Transverse colon (tissue), 4 donors: ENCODE measurements at places on chromosomes 16 and 17. TPM values are rescaled to one million over a fixed set of nuclear protein-coding genes. Genes with fewer than 3 reads are reported as not detected.
A peak's percentile ranks its signal among the peaks of the same experiment; 100 is the strongest.

- no peak for DNase-seq
These were observed 22.8 kb downstream of the CACNA1H start for GRCh38 chr16:1175566-1176279.

DNA sequence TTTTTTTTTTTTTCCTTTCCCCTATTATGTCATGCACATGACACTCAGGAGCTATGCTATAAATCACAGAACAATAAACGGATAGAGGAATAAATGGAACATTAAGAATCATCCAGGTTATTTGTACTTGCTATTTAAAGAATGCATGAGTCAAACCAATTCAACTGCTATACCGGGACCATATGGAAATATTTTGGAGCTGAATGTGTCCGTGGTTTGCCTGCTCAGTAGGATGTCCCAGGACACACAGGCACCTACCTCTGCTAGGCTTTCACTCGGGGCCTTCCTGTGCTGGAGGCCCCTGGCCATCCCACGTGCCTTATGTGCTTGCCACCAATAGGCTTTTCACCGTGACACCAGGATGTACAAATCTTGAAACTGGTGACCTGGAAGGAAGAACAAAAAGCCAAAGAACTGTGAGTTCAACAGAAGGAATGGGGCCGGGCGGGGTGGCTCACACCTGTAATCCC lies 15.3 kb upstream of the SEC14L1 start:
- no peak for DNase-seq

The FHOD1 gene
- total RNA-seq: 33.8 TPM

DNA sequence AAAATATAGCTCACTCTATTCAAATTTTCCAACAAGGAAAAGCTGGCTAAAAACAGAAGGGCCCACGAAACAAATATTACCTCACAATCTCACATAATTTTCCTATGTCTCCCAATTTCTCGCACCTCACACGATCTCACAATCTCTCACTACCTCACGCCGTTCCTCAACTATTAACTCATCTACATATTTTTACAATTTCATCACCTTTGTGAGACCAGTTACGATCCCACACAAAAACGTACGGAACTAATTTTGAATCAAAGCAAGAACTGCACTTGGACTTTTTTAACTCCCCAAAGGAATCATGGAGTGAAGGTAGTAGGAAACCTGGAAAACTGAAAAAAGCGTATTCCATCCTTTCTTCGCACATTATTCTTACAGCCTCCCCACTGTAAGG lies 1.1 kb downstream of the CBX1 start:
- no peak for DNase-seq

The TCAP gene
- total RNA-seq: 0.64 TPM

GRCh38 chr16:66207883-66208265 lies 158.6 kb upstream of the CDH5 start:
- DNase-seq: no peak

DNA sequence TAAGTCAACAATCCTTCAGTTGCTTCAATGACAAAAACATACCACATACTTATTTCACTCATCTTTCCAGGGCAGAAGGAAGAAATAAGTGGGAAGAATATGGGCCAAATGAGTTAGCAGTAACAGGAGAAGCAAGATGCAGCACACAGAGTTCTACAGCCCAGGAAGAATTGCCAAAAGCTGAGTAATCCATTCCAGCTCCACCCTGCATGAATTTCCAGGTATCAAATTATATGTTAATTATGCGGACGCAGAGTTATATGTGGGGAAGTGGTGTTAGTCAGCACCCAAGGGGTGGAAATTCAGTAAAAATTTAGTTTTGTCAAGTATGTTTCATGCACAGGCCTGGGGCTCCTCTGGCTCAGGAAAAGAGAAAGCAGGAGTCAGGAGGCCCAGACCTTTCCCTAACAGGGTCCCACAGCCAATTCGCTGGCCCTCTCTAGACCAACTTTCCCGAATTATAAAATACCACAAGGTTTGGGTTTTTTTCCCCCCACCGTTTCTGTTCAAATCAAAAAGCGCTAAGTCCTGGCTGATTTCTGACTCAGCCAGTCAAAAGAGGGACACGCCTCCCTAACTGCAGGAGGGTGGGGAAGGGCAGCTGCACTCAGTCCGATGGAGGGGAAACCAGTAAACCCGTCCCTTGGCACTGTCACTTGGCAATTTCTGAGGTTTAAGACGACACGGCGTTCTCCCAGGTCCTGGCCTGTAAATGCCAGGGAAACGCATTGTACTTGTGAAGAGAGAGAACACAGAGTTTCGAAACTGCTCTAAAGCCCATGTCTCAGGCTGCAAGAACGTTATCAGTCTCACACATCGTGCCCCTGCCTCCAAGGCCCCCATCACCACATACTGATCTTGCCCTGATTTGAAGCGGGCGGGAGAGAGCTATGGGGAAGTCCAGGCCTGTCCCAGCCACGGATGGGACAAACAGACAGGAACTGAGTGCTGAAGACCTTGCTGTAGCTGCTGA lies 58.1 kb downstream of the ZFHX3 start:
- peak; percentile 68 for DNase-seq

GRCh38 chr16:47316442-47317015 lies 144.3 kb downstream of the ITFG1 start:
- no peak for DNase-seq

- no peak for DNase-seq
These were observed 449.8 kb downstream of the KCNJ18 start for GRCh38 chr17:22142091-22142490.

The CTRB1 gene
- not detected for total RNA-seq

The SMPD3 gene
- 51.1 TPM for total RNA-seq

DNA sequence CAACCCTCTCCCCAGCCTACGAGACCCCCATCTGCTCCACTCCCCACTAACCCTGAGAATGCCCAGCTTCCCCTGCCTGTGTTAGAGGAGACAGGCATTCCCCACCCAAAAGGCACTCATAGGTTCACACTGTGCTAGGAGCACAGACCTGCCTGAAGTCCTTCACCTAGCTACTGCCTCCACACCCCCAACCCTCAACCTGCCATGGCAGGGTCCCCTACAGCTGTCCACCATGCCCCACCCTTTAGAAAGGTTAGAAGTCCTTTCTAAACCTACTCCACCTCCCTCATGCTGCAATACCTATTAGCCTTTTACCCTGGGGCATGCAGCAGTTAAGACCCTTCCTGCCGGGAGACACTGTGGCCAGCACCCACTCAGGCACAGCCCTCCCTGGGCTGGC lies 9.1 kb downstream of the SRCIN1 start:
- DNase-seq: no peak

The SULT1A2 gene
- total RNA-seq: 51.1 TPM

The HCRT gene
- total RNA-seq: not detected

The ULK2 gene
- total RNA-seq: 28.5 TPM

The HASPIN gene
- total RNA-seq: 2.4 TPM

GRCh38 chr16:46924402-46924801 lies 40.2 kb downstream of the GPT2 start:
- no peak for DNase-seq

DNA sequence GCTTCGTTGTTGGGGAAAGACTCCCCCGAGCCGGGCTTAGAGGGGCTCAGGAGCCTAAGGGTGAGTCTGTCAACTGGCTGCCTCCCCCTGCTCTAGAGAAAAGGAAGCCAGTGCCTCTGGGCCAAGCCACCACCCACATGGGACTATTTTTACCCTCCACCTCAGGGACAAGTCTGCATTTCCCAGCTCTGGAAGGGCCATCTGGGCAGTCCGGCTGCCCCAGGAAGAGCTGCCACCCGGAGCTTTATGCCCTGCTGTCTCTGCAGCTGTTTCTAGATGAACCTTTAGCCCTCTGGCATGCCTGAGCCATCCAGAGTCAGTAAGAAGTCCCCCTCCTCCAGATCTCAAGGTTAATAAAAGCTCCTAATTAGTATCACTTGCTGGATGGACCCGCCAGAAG lies 5.3 kb upstream of the RPRML start:
- peak; percentile 20 for DNase-seq

DNA sequence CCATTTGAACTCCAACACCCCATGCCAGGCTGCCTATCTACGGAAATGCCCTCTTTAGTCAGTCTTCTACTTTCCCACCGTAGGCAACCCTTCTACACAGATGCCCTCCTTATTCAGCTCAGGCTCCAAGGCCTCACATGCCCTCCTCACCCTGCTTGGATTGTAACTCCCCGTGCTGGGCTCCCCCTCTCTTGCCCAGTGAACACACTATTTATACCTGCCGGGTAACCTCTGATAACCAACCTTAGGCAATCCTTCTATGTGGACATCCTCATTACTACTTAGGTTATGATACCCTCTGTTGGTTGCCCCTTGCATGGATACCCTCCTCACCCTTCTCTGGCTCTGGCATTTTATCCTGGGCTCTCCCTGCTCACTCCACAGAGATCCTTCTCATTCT lies 50.3 kb downstream of the NFAT5 start:
- no peak for DNase-seq

The GUCY2D gene
- not detected for total RNA-seq

- no peak for DNase-seq
These were observed 10.9 kb upstream of the COPRS start for GRCh38 chr17:31869797-31870568.

The KRT20 gene
- 743 TPM for total RNA-seq

DNA sequence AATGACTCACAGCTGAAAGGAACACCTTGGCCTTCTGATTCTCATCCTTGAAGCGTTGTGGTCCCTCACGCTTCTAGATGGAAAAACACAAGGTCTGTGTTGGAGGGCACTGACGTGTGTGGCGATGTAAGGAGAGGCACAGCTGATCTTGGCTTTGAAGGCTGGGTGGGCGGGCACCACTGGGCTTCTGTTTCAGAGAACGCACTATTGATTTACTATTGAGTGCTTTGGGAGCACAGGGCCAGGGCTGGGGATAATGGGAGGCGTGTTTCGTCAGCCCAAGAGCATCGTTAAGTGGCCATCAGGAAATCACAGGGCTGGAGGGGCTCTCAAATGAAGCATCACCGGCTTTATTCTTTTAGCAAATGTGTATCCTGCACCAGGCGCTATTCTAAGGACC lies 70.7 kb downstream of the CMIP start:
- no peak for DNase-seq

The RDM1 gene
- not detected for total RNA-seq

The NUPR1 gene
- 26.8 TPM for total RNA-seq

The SIRT7 gene
- 246 TPM for total RNA-seq

The ABR gene
- 301 TPM for total RNA-seq

DNA sequence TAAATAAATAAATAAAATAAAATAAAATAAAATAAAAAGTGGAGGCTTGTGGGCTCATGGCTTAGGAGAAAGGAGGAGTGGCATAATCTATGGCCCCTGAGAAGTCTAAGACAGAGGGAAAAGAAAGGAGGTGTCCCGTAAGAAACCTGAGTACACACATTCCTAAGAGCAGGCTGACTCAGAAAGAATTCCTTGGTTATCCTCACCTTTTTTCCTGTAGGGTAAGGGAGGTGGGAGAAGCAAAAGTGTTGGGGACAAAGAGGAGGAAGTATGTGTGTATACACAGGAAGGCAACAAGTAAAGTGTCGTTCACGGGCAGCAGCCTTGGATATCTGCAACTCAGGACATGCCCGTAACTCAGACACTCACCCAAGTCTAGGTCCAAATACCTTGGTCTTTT lies 29.3 kb downstream of the MARF1 start:
- DNase-seq: no peak

GRCh38 chr17:83069931-83070742 lies 9.3 kb upstream of the METRNL start:
- no peak for DNase-seq

GRCh38 chr17:2202302-2202995 lies 101.1 kb downstream of the SMG6 start:
- DNase-seq: no peak

The CACNA1G gene
- not detected for total RNA-seq

The APOBR gene
- total RNA-seq: 61.3 TPM

DNA sequence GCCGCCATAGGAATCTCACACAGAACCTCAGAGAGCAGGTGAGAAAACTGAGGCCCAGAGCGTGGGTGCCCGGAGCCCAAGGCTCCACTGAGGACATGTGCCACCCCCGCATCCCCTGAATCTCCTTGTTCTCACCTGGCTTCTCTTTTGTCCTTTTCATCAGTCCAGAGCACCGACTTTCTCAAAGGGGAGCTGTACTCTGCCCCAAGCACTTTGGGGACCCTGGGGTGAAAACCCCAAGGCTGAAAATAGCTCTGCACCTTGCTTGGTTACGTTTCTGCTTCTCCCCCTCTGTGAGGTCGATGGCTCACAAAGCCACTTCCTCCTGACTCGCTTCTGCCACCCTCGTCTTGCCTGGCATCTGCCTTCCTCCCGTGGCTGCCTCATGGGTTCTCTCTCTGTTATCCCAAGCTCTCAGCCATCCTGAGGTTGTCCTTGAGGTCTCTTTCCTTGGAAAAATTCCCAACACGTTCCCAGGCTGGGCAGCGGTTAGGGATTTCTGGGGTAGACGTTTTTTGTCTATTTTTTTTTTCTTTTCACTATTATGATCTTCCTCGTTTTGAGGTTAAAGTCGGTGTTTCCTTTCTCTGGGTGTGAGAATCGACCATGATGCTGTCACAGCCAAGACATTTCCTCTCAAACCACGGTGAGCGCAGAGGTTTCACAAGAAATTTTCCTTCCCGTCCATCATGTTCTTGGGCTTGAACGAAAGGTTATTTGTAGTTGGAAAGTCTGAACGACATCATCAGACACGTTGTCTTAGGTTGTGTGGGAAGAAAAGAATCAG lies 37.2 kb downstream of the IRF8 start:
- peak; percentile 46 for DNase-seq

The GALR2 gene
- 1.9 TPM for total RNA-seq

GRCh38 chr16:11273721-11274324 lies 394 bp upstream of the PRM3 start:
- DNase-seq: no peak

The PRR29 gene
- not detected for total RNA-seq

- DNase-seq: no peak
These were observed 23.2 kb downstream of the ZNF213 start for GRCh38 chr16:3158026-3158509.

DNA sequence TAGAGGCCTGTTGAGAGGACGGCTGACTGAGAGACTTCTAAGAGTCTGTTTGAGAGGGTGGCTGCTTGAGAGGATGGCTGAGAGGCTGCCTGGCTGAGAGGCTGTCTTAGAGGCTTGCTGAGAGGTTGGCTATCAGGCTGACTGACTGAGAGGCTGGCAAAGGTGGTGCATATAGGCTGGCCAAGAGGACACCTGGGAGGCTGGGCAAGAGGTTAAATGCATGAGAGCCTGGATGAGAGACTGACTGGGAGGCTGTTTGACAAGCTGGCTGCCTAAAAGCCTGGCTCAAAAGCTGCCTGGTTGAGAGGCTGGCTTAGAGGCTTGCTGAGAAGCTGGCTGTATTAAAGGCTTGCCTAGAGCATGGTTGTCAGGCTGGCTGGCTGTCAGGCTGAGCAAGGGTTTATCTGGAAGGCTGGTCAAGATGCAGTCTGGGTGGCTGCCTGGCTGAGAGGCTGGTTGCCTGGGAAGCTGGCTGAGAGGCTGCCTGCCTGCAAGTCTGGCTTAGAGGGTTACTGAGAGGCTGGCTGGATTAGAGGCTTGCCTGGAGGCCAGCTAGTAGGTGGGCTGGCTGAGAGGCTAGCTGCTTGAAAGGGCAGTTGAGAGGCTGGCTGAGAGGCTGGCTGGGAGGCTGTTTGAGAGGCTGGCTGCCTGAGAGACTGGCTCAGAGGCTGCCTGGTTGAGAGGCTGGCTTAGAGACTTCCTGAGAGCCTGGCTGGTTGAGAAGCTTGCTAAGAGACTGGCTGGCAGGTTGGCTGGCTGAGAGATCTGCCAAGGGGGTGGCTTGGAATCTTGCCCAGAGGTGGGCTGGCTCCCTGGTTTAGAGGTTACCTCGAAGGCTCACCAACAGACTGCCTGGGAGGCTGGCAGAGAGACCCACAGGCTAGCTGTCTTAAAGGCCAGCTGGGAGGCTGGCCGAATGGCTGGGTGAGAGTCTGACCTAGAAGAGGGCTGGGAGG lies 38.3 kb upstream of the ACSM2B start:
- DNase-seq: no peak
